Muscle of arm (tissue), 14 donors: ENCODE measurements at places on chromosomes 3 and 15.

GRCh38 chr15:94610485-94610884, 379.1 kb downstream of the MCTP2 start:
- DNase-seq: no peak

GRCh38 chr15:44588541-44588940, 51.6 kb downstream of the EIF3J start:
- no peak for DNase-seq

- DNase-seq: peak; percentile 38
Measured at GRCh38 chr15:68930268-68931022, at the start of gene SPESP1. SPESP1 (plus strand) TSS chr15:68930525; CDS start chr15:68930654, 129 bp downstream.

GRCh38 chr3:99768126-99768525, 49.5 kb upstream of the CMSS1 start:
- no peak for DNase-seq

- no peak for DNase-seq
Measured at GRCh38 chr3:178297740-178298139, 238.5 kb upstream of the KCNMB2 start.

GRCh38 chr15:93246266-93247242, 157.5 kb upstream of the RGMA start:
- no peak for DNase-seq

GRCh38 chr3:150443331-150443741, 35.2 kb downstream of the TSC22D2 start:
- DNase-seq: no peak

DNA sequence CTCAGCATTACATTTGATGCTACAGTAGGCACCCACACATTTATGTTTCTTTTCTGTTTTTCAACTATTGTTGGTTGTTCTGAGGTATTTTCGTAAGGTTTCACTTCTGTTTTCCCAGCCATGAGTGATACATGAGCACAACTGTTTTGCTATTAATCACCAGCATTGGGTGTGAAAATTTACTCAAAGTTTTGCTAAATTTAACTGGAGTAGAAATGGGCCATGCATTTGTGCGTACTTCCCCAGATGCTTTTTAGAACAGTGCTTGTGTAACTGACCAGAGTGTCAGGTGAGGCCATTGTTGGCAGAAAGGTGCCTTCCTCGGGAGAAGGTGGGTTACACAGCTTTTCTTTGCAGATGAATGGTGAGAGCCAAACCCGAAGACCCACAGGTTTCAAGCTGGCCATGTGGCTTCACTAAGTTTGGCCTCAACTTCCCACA, 70.4 kb downstream of the ST6GAL1 start:
- DNase-seq: no peak

DNA sequence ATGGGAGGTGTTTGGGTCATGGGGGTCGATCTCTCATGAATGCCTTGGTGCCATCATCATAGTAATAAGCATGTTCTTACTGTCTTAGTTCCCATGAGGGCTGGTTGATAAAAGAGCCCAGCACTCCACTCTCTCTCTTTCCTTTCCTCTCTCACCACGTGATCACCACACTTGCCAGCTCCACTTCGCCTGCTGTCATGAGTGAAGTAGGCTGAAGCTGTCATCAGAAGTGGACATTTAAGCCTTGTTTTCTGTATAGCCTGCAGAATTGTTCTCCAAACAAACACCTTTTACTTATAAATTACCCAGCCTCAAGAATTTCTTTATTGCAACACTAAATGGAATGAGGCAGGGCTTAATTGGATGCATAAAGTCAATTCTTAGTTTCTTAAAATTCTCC, 6.1 kb downstream of the OR5H1 start:
- no peak for DNase-seq

DNA sequence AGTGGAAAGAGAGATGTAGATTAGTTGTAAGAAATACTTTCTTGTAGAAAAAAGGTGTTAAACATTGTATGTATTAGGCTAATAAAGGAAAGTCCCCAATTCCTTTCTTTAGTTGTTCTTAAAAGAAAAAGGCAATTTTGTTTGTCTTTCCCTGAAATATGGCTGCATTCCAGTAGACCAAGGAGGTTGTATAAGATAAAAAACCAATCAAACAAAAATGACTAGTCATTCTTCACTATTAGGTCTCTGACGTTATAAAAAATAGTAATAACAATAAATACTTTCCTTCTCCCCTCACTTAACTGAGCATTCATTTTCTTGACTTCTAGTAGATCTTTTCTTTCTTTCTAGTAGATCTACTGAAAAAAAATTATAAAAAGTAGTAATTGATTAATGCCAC, 8.6 kb upstream of the PPM1L start:
- no peak for DNase-seq

- DNase-seq: no peak
Measured at GRCh38 chr15:69982037-69982436, 115.7 kb downstream of the TLE3 start.

DNA sequence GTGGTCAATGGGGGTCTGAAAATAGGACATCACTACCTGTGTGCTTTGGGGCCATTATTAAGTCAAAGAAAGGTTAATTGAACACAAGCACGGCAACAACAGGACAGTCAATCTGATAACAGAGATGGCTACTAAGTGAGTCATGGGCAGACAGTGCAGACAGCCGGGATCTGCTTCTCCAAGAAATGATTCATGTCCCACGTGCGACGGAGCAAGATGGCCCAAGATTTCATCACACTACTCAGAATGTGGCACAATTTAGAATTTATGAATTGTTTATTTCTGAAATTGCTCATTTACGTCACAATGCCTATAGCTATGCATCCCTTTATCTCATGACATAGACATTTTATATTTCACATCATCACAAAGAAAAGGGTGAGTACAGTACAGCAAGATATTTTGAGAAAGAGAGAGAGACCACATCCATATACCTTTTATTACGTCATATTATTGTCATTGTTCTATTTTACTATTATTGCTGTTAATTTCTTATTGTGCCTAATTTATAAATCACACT, 770.6 kb upstream of the NR2F2 start:
- DNase-seq: no peak

GRCh38 chr3:107365051-107365450, 12.2 kb upstream of the CCDC54 start:
- DNase-seq: no peak

GRCh38 chr3:42732829-42733459, 30.3 kb upstream of the HHATL start:
- DNase-seq: no peak

DNA sequence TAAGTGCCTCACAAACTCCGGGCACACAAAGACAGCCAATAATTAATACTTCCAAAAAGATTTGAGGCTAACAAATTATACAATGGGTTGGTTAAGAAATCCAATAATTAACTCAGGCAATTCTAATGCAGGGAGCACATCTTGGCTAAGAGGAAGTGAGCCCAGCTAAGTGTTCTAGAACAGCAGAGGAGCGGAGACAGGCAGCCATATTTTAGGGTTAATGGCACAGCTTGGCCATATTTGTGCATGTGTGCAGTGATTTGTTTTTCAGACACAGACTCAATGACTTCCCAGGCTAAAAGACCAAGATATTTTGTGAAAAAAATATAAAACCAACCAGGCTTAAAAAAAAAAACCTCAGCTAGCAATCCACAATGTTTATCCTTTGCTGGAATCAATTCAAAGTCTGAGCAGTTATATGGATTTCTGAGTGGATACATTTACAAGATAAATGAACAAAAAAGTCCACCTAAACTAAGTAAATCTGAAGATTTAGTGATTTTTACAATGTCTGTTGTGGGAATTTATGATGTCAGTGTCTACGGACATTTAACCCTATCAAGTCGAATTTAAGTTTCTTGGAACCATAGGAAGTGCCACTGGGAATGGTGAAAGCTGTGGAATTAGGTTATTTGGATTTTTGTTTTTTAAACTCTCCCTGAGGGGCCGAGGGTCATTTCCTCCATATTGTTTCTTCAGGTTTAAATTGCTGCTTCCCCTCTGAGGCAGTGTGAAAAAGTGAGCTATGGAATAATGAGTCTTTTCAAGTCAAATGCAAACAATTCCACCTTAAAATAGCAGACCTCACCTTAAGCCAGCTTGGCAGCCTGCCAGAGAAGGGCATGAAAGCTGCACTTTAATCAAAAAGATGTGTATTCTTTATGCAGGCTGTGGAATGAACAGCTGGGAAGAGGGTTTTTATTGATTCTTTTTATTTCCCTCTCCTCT, 413.7 kb upstream of the TBL1XR1 start:
- DNase-seq: peak; percentile 38

- no peak for DNase-seq
Measured at GRCh38 chr15:66966256-66966655, 99.1 kb upstream of the SMAD3 start.

GRCh38 chr3:72756900-72757299, 91.3 kb downstream of the SHQ1 start:
- no peak for DNase-seq

DNA sequence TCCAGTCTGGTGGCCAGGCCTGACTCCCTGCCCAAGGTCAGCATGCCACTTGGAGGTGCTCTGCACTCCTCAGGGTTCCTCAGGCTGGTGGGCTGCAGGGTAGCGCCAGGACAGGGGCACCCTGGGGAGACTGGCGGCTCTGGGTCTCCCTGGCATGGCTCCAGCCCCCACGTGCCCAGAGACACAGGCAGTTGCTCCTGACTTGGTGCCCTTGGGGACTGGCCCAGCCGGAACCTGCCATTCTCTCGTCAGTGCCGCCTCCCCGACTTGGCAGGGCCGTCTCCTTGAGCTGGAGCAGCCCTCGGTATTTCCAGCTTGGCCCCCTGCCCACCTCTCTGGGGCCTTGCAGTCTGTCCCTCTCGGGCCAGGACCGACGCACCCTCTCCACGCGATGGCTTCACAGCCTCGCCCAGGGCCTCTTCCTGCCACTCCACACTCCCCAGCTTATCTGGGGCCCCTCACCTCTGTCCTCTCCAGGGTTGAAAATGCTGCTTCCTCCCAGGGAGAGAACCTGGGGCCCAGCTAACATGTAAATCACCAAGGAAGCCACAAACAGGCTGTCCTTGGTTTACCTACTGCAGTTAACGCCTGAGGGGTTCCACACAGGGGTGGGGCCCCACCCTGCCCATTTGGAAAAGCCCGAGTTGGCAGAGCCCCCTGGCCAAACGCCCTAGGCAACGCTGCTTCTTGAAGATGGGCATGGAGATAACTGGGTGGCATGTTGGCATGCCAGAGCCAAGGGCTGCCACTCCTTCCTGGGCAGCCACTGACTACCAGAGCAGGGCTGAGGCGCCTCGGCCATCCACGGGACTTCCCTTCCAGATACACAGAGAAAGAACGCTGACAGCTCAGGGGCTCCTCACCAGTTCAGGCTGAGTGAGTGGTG, 61.4 kb downstream of the SMAD6 start:
- DNase-seq: no peak

DNA sequence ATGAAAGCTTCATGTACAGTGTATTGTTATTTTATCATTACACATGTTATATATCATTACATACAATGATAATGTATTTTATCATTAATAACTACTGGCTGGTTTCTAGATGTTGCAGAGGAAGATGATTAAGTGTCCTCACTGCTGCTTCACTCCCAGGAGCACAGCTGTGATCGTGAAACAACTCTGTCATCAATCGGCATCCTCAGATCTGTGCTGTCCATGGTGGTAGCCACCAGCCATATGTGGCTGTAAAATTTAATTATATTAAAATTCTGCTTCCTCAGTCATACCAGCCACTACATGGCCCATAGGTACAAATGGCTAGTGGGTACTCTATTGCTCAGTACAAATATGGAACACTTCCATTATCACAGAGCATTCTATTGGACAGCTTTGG, 379.4 kb upstream of the CFAP20DC start:
- no peak for DNase-seq

- DNase-seq: peak; percentile 38
Measured at GRCh38 chr15:57189466-57189865, 186.8 kb upstream of the CGNL1 start.

- no peak for DNase-seq
Measured at GRCh38 chr3:17951241-17951640, 208.8 kb upstream of the TBC1D5 start.

DNA sequence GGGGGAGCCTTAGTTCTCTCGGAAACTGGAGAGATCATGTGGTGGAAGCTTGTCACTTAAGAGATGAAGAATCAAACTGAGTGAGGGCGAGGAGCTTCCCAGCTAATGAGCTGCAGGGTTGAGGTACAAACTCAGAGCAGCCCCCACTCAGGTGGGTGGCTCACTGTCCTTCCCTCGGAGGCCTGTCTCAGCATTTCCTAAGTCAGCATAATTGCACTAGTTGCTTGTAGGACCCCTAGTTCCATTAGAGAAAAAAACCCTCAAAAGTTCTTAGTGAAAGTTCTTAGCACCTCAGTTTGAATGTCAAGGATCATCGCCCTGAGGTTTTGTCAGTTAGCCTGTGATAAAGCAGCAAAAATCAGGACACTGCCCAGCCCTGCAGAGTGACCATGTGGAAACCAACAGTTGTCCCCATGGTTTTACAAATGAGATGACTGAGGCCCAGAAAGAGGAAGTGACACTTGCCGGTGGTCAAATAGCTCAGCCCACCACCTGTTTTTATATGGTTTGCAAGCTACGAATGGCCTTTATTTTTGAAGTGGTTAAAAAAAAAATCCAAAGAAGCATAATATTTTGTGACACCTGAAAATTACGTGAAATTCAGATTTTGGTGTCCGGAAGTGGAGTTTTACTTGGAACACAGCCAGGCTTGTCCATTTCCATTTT, 11.9 kb downstream of the SMAD6 start:
- no peak for DNase-seq

DNA sequence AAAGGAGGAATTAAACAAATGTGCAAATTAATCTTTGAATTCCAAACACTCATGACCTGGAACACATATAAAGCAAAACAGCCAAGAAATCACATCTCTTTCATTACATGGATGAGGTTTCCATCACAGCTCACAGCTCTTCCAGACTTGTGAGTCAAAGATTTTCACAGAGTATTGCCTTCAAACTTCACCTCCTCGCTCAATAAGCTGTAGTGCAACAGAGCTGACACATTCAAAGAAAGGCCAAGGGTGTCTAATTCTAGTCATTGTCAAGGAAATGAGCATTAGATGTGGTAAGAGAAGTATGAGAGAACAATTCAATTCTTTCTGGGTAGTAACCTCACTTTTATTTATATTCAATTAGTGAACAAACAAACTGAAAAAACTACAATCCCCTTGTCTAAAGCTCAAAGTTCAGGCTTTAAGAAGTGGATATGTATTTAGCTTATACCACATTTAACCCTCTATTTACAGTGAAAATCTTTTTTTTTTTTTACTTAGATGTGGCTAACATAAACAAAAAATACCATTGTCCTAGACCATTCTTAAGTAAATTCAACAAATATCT, 11.9 kb downstream of the WDR72 start:
- DNase-seq: no peak

GRCh38 chr3:28906561-28907310, 374.1 kb upstream of the RBMS3 start:
- no peak for DNase-seq

GRCh38 chr15:96412045-96412905, 81.8 kb downstream of the NR2F2 start:
- DNase-seq: no peak

DNA sequence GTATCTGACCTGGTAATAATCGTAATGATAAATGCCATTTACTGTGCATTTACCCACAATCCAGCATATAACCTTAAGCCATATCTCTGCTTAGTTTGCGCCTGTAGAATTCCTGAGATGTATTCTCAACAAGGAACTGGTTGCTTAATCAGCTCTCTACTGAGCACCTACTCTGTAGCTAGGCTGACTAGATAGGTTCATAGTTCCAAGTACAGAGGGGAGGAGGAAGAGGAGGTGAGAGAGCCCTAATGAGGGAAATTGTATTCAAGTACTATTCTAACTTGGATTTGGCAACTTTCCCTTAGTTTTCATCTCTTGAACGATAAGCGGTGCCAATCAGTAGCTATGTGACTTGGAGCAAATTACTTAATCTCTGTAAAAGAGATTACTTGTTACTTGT, 5.6 kb upstream of the AKAP13 start:
- no peak for DNase-seq

- DNase-seq: no peak
Measured at GRCh38 chr15:51255533-51255932, 82.9 kb downstream of the CYP19A1 start.

GRCh38 chr15:68275165-68275746, 2.3 kb upstream of the FEM1B start:
- no peak for DNase-seq
